Foreskin keratinocyte (primary cell): ENCODE measurements at places on chromosomes 5 and 9.

DNA sequence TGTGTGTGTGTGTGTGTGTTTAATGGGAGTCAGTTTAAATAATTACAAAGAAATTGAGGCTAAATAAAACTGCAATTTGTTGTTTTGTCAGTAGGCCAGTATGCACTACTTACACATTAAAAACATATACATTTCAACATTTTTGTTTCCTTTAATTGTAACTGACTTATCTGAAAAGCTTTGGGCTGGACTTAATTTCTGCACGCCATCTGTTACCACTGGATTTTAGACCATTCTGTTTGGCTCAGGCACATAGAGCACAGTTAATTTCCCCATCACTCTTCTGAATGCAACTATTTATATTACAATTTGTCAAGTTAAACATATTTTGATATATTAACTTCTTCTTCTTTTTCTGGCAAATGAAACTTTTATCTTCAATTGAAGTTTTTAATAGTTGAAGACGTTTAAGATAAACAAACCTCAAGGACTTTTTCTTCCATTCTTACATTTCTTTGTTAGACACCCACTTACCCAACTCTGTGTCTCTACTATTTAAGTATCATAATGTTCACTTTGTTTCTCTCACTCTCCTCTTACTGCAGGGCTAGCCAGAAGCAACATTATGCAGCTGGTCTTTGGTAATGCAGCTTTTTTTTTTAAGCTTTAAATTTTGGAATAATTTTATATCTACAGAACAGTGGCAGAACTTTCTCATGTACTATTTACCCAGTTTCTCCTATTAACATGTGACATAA lies 253.4 kb upstream of the ANKH start:
- no peak for DNase-seq

DNA sequence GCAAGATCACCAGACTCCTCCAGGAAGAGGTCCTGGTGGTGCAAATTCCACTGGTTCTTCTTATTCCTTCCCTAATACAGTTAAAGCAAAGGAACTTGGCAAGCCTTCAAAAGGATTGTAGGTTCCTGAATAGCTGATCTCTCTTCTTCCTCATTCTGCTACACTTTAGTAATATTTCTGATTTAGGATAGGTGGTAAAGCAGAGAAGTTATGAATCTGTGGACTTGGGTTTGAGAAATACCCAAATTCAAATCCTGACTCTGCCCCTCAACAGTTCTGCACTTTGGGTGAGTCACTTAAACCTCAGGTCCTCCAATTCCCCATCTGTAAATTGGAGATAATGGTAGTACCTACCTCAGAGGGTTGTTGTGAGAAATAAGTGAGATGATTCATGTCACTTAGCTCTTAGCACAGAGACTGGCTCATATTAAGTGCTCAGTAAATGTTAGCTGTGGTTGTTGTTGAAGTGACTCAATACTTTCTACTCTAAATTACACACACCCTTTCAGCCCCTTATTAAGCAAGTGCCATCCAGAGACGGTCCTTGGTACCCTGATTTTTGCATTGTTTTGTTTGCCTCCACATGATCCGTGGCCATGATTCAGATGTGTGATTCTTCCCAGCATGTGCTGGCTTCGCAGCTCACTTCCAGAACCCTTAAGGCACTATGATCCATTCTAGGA lies 5.2 kb downstream of the SH3RF2 start:
- peak; percentile 93 for DNase-seq

DNA sequence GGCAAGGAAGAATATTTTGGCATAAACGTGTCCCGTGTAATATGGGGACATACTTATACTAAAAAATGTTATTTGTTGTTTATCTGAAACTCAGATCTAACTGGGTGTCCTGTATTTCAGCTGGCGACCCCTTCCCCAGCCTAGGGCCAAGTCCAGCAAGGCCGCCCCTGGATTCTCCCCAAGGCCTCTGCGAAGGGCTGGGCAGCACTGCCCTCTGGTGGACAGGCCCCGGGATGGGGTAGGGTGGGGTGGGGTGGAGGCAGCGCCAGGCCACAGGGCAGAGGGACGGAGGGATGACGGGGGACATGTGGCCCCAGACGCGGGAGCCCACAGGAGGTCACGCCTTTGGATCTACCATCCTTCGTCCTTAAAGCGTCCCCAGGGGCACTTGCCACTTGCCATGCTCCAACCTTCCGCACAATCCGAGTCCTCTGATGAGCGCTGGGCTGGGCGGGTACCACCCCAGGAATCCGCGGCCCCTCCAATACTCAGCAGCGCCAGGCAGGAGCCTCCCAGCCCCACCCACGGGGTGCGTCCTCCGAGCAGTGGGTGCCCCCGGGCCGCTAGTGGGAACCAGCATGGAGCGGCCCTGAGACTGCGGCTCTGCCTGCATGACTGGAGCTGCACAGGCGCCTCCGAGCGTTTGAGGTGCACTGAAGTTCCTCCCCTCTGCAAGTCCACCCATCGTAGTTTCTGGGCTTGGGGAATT lies 7.1 kb upstream of the AGPAT2 start:
- DNase-seq, result peak; percentile 37

GRCh38 chr5:29208024-29208423 lies 1985.5 kb upstream of the CDH6 start:
- DNase-seq, result peak; percentile 75

DNA sequence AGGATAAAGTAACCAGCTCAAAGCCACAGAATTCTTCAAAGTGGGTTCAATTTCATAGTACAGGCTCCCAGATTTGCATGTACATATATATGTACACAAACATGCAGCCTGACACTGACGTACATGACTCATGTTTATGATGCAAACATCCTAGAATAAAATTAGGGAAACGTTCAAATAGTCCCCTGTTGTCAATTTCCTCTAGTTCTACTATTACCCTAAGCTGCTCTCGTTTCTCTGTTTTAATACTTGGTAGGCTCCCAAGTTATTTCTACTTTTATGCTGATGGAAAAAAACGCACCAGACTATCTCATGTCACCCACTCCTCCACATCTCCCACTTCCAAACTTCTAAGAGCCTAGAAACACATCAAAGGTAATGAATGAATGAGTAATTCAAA lies 229.7 kb downstream of the EPB41L4A start:
- no peak for DNase-seq

- DNase-seq, result no peak
These were observed 470.2 kb downstream of the TMEM232 start for GRCh38 chr5:110256298-110256697.

DNA sequence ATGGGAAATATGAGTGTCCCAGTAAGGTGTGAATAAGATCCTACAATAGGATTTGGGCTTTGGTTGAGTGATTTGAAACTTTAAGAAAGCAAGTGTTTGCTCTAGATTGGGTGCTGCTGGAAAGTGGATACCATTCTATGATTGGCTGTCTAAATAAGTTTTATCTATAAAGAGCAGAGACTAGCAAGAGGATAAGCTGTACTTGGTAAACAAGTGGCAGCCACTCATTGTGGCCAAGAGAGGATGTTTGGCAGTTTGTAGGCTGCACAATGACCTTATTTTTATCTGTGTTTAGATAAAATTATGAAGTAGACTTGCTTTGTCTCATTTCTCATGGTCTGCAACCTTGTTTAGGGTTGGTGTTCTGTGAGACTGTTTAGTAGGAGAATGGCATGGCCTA lies 341.6 kb upstream of the PIK3R1 start:
- DNase-seq, result no peak

- DNase-seq, result no peak
These were observed 52.8 kb downstream of the IRF1 start for GRCh38 chr5:132437604-132438266.

GRCh38 chr9:89822996-89823395 lies 218.2 kb downstream of the GADD45G start:
- no peak for DNase-seq

- DNase-seq, result peak; percentile 59
These were observed 62.9 kb downstream of the SHB start for GRCh38 chr9:38006163-38006562.

DNA sequence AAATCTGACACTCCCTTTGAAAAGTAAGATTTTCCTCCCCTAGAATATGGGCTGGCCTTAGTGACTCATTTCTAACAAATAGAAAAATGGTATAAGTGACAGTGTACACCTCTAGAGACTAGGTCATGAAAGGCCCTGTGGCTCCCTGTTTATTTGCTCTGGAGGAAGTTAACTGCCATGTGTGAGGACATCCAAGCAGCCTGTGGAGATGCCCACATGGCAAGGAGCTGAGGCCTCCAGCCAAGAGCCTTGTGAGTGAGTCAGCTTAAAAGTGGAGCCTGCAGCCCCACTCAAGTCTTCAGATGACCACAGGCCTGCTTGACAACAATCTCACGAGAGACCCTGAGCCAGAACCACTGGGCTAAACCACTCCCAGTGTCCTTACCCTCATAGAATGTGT lies 128.1 kb upstream of the LHFPL2 start:
- no peak for DNase-seq

- DNase-seq, result no peak
These were observed 195.8 kb downstream of the EFNA5 start for GRCh38 chr5:107474716-107475489.

GRCh38 chr9:79286992-79287707 lies 284.6 kb upstream of the TLE4 start:
- no peak for DNase-seq

DNA sequence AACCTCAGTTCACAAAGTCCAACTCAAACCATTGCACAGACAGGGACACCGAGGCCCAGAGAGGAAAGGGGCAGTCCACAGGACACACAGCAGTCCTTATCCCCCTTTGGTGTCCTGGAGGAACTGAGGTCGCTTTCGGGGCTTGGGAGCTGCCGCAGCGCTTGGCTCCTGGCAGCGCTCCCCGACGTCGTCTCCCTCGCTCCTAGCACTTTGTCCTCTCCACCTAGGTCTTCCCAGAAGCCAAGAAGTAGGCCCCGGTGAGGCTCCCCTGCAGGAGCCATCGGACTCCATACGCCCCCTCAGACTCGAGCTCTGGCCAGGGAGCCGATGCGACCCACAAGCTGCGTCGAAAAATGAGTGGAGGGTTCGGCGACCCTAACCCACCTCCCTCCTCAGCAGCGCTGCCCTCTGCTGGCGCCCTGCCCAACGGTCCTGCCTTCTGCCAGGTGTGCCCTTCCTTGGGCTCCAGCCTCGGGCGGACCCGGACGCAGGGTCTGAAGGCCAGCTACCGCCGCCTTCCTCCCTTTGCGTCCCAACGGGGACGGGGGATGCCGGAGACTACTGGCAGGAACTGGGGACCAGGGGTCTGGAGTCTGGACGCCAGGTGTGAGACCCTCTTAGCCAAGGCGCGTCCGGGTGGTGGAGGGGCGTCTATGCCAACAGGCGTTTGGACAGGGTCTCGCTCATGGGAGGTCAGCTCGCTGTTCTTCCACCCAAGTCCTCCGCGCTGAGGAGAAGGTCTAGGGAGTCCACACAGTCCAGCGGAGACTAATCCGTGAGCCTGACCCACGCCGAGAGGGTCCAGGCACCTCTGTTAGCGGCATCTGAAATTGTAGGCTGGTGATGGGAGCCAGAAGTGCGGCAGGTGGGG lies 2.1 kb upstream of the PRDM12 start:
- no peak for DNase-seq

DNA sequence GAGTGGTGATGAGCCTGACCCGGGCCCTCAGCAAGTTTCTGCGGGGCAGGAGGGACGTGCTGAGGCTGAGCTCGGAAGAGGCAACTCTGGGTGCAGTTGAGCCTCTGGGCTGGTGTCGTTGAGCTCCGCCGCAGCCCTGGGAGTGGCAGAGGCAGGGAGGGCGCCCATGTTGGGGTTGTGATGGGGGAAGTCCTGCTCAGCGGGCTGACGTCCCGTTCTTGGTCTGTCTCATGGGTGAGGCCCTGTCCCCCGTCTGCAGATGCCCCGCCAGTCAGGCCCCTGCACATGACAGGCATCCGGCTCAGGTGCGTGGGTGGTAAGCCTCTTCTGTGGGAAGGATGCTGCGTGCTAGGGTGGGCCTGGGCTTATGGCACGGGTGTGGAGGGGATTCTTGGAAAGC lies 64.3 kb downstream of the RXRA start:
- DNase-seq, result no peak

- DNase-seq, result no peak
These were observed 17.8 kb downstream of the TBCA start for GRCh38 chr5:77758141-77758938.

DNA sequence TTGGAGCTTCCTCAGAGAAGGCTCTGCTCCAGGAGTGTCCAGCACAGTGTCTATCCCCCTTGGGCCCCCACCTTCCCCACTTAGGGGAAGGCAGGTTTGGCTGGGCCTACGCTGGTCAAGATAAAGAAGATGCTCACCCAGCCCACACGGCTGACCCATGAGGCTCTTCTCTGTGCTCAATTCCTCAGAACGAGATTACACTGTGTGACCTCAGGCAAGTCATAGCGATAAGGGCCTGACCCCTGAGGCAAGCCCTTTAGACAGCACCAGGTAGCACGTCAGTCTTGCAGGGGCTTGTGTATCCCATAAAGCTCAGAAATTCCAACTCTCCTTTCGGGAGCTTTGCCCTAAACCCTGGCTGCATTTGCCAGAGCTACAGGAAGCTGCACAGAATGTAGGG lies 32.6 kb downstream of the CORO2A start:
- DNase-seq, result no peak

DNA sequence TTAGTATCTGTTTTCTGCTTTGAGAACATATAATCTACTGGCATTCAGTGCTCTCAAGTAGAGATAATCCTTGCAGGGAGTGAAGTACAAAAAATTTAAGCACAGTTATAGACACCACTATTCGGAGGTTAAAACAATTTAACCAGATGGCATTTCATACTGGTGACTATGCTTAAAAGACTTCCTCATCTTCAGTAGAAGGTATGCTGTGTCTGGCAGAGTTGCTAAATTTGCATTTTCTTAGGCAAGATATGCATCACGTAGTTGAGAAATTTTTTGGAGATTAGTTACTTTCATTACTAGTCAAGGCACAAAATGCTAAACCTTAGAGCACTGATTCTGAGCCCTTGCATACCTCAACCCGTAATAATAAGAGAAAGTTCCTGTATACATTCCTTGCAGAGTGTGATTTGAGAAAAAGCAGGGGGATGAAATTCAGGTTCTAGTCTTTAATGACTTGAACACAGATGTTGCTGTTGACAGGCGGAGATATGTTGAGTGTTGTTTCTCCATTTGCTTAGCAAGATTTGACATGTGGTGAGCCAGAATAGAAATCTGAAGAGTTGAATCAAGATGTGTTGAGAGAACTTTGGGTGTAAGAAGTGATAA lies 70.8 kb upstream of the STARD4 start:
- DNase-seq, result peak; percentile 78

DNA sequence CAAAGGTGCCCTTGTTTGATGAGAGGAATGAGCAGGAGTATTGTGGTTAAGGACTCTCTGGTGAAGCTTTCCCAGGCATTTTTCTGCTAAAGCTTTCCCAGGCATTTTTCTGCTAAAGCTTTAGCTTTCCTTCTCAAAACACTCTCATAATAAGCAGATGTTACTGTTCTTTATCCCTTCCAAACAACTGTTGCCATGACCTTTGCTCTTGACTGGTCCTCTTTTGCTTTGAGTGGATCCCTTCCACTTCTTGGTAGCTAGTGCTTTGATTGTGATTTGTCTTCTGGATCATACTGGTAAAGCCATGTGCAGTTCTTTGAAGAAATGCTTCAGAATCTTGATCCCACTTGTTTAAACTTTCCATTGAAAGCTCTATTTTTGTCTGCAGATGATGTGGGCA lies 85.8 kb downstream of the GPBP1 start:
- DNase-seq, result no peak

GRCh38 chr5:158897444-158898160 lies 202.1 kb downstream of the EBF1 start:
- DNase-seq, result no peak

GRCh38 chr5:15587916-15588315 lies 87.9 kb downstream of the FBXL7 start:
- DNase-seq, result no peak
